ENCODE measurements at places on chromosomes 3 and 15.

DNA sequence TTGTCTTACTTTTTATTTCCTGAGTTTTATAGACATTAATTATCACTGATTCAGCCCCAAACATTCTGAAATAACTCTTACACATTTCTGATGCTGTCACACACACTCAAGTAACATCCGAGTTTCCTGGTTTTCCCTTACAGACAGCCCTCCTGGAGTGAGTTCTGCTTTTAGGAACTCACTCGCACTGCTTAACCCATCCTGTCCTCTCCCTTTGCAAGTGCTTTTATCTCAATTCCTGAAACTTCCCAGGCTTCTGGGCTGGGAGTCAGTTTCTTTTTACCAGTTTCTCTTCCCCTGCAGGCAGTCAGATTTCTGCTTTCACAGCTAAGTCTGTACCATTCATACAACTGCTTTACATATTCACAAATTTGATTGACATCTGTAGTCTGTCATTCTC, 15.6 kb upstream of the SH3GL3 start:
- DNase-seq = no peak

GRCh38 chr3:172185907-172186306, 146.5 kb downstream of the FNDC3B start:
- DNase-seq = no peak

DNA sequence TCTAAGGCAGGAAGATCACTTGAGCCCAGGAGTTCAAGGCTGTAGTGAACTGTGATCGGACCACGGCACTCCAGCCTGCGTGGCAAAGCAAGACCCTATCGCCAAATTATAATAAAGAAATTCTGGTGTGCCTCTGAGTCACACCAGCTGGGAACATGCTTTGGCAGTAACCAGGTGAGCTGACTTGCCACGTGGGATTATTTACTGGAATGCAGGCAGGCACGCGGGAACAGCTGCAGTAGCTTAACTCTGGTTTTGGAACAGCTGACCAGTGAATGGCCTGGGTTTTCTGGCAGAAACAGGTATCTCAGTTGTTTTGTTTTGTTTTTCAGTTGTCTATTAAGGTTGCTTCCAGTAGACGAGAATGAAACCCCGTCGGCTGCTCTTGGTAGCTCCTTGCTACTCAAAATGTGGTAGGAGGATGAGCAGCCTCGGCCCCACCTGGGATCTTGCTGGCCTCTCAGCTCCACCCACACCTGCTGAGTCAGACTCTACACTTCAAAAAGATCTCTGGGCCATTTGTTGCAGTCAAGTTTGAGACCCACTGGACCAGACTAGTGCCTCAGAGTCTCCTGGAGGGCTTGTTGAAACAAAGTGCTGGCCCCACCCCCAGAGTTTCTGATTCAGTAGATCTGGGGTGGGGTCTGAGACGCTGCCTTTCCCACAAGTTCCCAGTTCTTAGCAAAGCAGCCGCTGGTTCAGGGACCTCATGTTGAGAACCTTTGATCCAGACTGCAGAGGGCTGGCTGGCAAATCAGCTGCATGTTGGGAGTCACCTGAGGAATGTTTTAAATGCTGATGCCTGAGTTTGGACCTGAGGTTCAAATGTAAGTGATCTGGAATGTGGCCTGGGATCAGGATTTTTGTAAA, 26.6 kb downstream of the IDH2 start:
- no peak for DNase-seq

GRCh38 chr3:157418104-157418503, 18.5 kb upstream of the PTX3 start:
- no peak for DNase-seq

- no peak for DNase-seq
These were observed 456.3 kb downstream of the GABRG3 start for GRCh38 chr15:27427276-27427675.

DNA sequence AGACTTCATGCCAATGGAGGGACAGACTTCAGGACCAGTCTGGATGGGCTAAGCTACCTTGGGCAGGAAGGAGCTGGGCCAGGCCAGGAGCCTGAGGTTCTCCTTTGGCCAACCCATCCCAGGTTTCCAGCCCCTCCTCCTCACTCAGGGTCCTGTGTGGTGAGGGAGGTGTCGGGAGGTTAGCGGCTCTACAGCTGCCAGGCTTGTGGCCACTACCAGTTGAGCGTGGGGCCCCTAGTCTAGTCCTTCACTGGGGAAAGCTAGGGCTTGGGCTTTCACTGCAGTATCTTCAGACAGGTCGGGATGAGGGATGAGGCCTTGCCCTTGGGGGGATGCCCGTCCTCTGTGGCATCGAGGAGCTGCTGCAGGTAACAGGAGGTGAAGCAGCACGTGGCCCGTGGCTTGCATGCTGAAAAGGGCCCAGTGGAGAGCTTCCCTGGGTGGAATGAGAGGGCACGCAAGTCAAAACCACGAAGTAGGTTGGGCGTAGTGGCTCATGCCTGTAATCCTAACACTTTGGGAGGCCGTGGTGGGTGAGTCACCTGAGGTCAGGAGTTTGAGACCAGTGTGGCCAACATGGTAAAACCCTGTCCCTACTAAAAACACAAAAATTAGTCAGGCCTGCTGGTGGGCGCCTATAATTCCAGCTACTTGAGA, 8.5 kb upstream of the FANCD2 start:
- DNase-seq = no peak

DNA sequence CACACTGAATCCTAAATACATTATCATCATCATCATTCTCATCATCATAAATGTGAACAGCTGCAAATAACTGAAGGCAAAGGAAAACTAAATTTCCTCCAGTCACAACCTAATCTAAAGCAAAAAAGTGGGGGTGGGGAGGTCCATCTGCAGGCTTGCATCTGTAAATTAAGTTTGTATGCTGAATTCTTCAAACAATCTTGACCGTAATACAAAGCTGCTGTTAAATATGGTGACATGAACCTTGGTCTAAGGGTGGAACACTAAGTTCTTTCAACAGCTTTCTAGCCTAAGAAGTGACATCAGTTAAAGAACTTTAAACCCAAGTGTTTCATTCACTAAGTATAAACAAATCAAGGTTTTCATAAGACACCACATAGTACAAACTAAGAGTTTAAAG, 4.3 kb downstream of the LRRFIP2 start:
- DNase-seq = no peak

DNA sequence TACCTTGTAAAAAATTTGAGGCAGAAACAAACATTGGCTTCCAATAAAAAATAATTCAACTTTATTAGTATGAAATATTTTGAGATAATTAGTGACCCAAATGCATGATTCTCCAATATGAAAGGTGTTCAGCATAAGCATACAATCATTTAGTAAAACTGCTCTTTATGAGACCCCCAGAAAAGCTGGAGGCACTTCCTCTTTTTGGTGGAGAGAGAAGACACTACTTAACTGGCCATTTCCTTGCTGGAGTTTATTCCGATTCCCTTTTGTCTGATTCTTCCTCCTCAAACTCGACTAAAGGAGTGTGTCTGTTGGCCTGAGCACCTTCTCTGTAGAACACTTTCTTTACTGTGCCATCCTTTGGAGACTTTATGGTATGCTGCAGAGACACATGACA, 34.8 kb upstream of the DCUN1D1 start:
- no peak for DNase-seq

DNA sequence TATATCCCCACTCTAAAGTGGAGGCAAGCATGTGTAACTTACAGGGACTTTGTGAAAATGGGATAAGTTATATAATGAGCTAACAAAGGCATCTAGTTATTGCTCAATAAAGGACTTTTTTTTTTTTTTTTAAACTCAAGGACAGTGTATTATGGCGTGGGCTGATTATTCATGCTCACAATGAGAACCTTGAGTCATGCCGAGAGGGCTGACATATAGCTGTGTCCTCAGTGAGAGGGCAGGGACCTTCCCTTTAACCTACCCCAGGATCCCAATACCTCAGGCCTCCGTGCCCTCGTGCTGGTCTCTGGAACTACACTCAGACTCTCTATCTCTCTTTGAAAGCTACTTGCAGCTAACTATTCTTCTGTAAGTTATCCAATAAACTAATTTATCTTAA, 319.9 kb upstream of the ICE2 start:
- DNase-seq = no peak

GRCh38 chr3:134104031-134104430, 74.3 kb upstream of the SLCO2A1 start:
- no peak for DNase-seq

GRCh38 chr15:85108136-85108535, 126.5 kb downstream of the PDE8A start:
- DNase-seq = no peak

GRCh38 chr3:16481546-16481897, 32.0 kb downstream of the RFTN1 start:
- DNase-seq = no peak

DNA sequence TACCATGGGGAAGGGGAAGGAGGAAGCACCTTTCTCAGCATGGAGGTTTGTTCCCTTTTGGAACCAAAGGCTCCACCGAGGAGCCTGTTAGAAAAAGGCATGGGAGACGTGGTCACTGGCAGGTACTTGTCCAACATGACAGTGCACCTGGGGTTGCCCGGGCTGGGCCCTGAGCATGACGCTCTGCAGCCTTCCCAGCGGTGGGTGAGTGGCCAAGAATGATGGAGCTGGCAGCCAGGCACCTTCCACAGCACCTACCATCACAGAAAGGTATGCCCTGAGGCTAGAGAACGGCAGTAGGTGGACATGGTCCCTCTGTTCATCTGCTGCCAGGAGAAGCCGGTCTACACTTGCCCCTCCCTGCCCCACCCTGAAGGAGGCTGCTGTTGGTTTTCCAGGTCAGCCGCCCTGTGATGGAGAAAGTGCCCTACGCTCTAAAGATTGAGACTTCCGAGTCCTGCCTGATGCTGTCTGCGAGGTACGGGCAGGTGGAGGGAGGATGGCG, 29.0 kb upstream of the NR2C2 start:
- DNase-seq = no peak

DNA sequence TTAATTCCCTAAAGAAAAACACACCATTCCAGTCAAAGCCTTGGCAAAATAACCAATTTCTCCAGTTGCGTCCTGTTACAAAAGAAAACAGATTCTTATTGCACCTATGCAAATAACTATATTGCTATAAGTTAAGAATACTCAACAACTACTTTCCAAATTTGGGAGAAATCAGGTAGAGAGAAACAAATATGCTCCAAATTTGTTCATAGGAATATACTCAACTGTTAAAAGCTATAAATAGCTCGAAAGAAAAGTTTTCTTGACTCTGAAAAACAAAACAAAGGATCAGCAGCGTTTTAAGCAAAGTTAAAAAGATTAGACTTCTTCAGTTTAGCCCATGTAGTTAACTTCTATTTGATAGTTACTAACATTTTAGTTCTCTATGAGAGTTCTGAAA, 20.1 kb upstream of the SKIL start:
- no peak for DNase-seq

DNA sequence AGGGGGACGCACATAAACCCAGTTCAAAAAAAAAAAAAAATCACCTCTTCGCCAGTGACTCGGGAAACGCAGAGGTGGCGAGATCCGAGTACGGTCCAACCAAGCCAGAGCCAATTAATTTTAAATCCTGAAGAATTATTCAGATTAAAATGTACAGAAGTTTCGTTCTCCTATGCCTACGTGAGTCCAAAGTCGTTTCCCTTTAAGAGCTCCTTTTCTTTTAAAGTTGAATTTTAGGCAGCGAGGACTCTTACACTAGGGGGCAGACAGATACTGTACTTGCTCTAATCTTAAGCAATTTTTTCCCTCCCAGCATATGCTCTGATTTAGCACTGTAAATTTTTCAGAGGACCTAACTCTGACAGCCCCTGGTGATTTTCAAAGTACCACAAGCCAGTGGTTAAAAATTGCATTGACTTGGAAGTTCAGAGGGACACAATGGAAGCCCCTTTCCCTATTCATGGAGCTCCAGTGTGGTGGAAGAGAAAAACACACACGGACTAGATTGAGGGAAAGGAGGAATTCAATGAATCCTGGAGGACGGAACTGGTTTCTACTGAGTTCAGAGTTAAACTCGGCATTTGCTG, 3.3 kb upstream of the NR2F2 start:
- no peak for DNase-seq

- DNase-seq = no peak
These were observed 43.4 kb downstream of the CD86 start for GRCh38 chr3:122098611-122099010.

Data from right cardiac atrium (tissue), 5 donors.